ENCODE measurements at places on chromosomes 6 and 20.
A peak's percentile ranks its signal among the peaks of the same experiment; 100 is the strongest.

- peak; percentile 30 for DNase-seq
These were observed 35.0 kb upstream of the DSN1 start for GRCh38 chr20:36808317-36809257.

DNA sequence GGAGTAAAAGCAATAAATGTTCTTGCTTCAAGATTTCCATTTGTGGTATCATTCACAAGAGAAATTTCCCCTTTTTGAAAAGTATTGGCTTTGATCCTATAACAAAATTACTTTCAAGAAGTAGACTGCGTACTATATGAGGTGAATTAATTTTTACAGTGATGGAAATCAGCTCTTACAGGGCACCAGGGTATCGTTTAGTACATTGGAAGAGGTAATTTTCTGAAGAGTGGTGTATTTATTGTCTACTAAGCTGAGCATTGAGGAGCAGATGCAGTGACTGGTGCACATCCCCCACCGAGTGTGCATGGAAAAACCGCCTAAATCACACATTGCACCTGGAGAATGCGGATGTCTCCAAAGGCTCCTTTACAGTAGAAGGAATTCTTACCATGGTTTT lies 209.5 kb downstream of the SAMD5 start:
- no peak for DNase-seq

DNA sequence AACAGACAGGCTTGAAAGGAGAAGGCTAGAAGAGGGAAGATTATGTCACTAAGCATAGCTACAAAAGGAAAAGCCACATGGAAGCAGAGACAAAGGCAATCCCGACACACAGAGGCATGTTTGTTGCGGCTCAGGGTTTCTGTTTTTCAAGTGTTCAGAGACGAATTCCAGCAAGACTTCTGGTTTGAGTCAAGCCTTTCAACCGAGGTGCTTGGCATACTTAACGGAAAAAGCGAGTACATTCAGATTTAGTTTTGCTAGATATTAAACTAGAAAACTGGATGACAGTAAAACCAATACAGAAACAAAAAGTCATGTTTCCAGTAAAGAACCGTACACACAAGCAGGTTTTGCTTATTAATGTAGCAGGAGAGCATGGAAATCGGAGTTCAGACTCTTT lies 27.2 kb downstream of the MCUR1 start:
- peak; percentile 62 for DNase-seq

GRCh38 chr6:678520-678919 lies 14.4 kb downstream of the EXOC2 start:
- DNase-seq, result no peak

GRCh38 chr6:169961772-169962561 lies 210.5 kb downstream of the ERMARD start:
- peak; percentile 18 for DNase-seq

- peak; percentile 33 for DNase-seq
These were observed 49.3 kb upstream of the MYL9 start for GRCh38 chr20:36491901-36492617.

DNA sequence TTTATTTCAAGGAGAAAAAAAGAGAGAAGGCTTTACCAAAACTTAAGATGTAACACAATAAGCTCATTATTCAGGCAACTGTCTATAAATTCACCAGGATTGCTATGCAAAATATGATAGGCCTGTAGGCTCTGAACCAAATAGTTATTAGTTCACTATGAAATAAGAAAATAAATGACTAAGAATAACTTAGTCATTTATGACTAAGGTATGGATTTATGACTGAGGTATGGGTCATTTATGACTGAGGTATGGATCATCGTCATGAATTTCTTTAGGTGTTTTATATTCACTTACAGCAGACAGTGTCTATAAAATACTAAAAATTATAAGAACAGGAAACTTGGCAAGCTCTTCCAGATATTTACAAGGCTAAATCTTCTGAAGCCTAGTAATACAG lies 52.1 kb upstream of the SNX9 start:
- peak; percentile 74 for DNase-seq

DNA sequence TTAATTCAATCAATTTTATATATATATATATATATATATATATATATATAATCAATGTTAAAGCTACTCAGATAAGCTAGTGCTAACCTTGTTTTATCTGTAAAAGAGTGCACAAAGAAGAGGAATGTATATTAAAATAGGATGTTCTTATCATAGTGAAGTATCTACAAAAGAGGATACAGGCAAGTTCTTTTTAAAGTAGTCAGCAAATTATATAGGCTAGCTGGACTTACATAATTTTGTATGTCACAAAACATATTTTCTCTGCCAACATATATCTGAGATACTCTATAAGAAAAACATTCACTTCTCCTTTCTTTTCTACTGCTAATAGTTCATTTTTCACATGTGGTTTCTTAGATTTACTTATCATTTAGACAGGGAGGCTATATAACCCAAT lies 39.9 kb downstream of the KHDRBS2 start:
- DNase-seq, result no peak

- DNase-seq, result no peak
These were observed 67.0 kb downstream of the FAM50B start for GRCh38 chr6:3916211-3916610.

- no peak for DNase-seq
These were observed 129.1 kb downstream of the IMPG1 start for GRCh38 chr6:75943381-75943780.

GRCh38 chr6:160926281-160927276 lies 65.0 kb upstream of the MAP3K4 start:
- no peak for DNase-seq
